Activated CD4-positive, alpha-beta T cell treated with anti-CD3 and anti-CD28 coated beads, Interleukin-2, Interleukin-4, amounts not matched to agents 100 ng/mL and 50 ng/mL, durations not matched to agents 16 hours and 8 hours (primary cell): ENCODE measurements at places on chromosomes 5 and 9.

DNA sequence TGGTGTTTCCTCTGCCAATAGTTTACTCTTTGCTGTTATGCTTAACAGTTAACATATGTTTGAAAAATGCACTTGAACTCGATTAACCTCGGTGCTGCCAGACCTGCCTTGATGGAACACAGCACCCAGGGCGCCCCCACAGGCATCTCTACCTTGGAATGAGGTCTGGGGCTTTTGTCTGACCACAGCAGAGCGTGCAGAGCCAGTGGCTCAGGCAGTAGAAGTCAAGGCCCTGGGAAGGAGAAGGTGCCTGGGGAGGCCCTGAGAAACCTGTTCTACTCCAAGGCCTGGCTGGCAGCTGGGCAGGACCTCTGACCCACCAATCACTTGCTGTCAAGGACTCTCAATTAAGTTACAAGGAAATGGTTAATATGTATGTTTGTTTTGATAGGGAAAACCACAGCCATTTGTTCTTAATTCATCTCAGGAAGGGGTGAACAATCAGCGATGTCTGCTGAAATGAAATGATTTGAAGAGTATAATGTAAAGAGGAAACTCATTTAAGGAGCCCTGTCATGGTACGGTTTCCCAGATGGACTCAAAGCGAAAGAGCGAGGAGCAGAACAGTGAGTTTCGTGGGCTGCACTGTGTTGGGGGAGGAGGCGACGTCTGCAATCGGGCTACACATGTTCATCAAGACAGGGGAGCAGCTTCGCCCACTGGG, 21.9 kb downstream of the MACROH2A1 start:
- DNase-seq, result peak; percentile 75

DNA sequence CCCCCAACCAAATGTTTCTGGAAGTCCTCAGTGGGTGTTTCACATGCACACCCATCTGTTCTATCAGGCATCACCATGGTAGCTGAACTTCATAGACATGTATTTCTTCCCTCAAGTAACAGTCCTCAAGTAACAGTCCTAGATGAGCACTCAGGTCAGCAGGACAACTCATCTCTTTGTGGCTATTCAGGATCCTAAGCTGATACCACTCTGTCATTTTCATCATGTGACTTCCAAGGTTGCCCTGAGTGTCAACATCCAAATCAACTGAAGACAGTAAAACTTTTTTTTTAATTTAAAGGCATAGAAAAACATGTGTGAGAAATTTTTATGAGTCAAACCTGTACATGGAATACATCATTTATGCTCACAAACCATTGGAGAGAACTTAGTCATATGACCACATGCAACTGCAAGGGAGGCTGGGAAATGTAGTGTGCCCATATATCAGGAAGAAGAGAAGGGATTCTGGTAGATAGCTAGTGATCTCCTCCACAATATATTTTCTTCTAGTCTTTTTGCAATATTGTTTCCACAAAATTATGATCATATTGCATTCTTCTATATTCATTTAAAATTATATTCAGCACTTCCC, 64.2 kb upstream of the FST start:
- DNase-seq, result no peak

DNA sequence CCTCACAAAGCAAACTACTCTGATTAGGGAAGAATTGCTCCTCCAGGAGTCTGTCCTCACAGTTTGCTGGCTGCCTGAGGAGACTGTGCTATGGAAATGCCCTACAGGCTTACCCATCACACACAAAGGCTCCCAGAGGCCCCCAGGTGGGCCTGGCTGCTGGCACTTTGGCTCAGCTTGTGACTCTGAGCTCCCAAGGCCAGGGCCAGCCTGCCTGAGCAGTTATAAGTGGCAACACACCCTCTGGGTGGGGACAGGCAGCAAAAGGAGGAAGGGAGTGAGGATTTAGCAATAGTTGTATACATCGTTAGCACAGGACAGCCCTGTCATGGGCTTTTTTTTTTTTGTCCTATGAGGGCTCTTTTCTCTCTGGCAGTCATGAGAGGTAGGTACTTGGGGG, 103.5 kb downstream of the DAPK1 start:
- DNase-seq, result no peak

- no peak for DNase-seq
These were observed 41.9 kb upstream of the TEX48 start for GRCh38 chr9:114723931-114724330.

DNA sequence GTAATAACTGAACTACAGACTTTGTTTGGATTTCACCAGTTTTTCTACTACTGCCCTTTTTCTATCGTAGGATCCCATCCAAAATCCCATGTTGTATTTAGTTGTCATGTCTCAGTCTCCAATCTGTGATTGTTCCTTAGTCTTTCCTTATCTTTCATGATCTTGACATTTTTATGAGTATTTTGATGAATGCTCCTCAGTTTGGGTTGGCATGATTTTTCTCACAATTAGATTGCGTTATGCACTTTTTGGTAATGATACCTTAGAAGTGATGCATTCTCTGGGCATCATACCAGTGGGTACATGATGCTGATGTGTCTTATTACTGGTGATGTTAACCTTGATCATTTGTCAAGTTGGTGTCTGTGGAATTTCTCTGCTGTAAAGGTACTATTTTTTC, 5.7 kb downstream of the SLC22A4 start:
- DNase-seq, result no peak

- no peak for DNase-seq
These were observed 60.8 kb upstream of the PHYKPL start for GRCh38 chr5:178293400-178293799.
